Parietal lobe (tissue), 2 donors: ENCODE measurements at places on chromosomes 6 and 20. TPM values are rescaled to one million over a fixed set of nuclear protein-coding genes. Genes with fewer than 3 reads are reported as not detected.

The L3MBTL1 gene
- total RNA-seq, result 79.5 TPM

The ZCCHC3 gene
- 15.7 TPM for total RNA-seq

The ULBP1 gene
- 1.9 TPM for total RNA-seq

The UST gene
- 29.4 TPM for total RNA-seq

The HLA-DQB2 gene
- total RNA-seq, result not detected

The DCDC2 gene
- total RNA-seq, result 1.3 TPM
